ENCODE measurements at places on chromosomes 6 and 20.

- no peak for DNase-seq
These were observed 329.7 kb downstream of the MAFB start for GRCh38 chr20:40359131-40359912.

DNA sequence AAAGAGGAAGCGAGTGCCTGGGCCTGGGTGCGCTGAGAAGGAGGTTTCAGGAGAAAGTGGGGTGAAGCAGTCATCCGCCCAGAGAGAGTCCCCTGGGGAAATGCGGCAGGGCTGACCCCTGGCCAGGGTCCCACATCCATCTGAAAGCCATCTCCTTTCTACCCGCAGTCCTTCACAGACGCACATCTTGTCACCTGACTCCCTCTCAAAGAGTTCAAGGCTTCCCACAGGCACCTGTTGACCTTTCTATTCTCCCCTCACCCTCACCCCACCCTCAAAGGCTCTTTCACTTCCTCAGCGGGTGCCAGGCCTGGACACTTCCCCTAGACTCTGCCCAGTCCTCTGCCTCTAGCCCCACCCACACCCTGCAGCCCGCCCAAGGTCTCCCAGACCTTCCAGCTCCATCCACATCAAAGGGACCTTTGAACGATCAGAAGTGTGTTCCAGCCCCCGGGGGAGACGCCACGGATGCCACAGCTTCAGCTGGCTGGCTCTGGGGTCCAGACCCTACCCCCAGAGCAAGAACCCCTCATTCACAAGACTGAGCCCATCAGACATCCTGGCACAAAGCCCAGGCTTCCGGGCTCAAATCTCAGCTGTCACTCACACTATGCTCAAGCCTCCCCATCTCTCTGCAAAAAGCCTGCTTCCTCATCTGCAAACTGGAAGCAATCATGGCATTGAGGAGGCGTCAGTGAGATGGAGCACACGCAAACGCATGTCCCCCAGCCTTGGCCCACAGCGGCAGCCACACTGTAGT, 2.1 kb downstream of the CTSZ start:
- DNase-seq, result no peak

GRCh38 chr20:25064561-25065071, 6.7 kb upstream of the ACSS1 start:
- DNase-seq, result no peak

DNA sequence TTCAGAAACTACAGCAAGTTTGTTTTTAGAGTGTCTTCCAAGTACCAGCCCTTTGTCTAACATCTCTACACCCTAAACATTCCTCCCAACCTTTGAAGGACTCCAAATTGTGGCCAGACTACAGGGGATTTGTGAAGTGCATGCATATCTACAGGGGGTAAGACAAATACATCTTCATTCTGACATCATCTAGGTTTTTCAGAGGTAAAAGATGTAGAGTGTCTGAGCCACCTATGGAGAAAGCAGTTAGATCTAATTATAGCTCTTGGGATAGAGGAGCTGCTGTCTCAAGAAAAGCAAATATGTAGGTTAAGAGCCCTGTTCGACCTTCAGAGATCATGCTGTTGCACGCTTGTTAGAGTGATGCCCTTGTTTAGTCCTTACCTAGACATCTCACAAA, 617.7 kb upstream of the AGPAT4 start:
- DNase-seq, result no peak

DNA sequence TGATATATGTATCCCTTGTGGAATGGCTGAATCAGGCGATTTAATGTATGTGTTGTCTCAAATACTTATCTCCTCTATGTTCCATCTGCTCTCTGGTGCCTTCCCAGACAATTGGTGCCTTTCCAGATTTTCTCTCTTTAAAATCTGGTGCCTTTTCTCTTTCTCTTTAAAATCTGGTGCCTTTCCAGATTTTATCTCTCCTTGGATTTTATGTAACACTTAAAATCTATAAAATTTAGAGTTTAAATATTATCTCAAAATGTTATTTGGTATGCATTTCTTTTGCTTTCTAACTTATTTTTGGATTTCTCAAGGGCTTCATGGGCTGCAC, 116.3 kb downstream of the KIF13A start:
- no peak for DNase-seq

DNA sequence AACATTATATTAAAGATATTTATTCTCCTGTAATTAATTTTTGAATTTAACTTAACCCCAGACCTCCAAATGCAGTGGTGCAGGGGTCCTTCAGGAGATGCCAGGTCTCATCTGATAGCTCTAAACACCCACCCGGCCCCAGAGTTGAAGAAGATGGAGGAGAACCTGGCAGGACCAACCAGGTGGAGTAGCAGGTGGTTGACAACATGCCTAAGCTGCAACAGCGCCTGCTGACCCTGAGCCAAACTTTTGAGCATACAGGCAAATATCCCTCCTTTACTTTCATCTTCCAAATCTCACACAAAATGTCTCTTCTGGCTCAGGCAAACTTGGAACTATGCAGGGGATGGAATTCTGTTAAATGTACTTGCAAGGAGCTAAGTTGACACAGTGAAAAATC, 145.3 kb upstream of the TCF21 start:
- no peak for DNase-seq

DNA sequence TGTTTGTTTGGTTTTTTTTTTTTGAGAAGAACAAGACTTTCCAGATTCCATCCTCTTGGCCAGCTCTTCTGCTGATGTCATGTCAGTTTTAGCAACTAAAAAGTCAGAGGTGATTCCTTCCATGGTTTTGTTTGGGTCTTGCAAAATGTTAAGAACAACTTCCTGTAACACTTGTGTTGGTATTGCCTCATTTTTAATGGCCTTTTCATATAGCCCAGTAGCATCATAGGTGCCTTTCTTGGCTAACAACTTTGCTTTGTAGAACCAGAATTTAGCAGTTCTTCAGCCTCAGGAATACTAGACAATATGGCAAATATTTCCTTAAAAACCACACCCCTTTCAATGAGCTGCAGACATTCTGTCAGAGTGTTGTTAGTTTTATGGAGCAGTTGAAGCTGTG, 99.5 kb upstream of the SIRPG start:
- peak; percentile 13 for DNase-seq

GRCh38 chr6:56047931-56048540, 172.6 kb upstream of the BMP5 start:
- no peak for DNase-seq

- no peak for DNase-seq
These were observed 16.0 kb downstream of the HTR1B start for GRCh38 chr6:77447254-77447653.

DNA sequence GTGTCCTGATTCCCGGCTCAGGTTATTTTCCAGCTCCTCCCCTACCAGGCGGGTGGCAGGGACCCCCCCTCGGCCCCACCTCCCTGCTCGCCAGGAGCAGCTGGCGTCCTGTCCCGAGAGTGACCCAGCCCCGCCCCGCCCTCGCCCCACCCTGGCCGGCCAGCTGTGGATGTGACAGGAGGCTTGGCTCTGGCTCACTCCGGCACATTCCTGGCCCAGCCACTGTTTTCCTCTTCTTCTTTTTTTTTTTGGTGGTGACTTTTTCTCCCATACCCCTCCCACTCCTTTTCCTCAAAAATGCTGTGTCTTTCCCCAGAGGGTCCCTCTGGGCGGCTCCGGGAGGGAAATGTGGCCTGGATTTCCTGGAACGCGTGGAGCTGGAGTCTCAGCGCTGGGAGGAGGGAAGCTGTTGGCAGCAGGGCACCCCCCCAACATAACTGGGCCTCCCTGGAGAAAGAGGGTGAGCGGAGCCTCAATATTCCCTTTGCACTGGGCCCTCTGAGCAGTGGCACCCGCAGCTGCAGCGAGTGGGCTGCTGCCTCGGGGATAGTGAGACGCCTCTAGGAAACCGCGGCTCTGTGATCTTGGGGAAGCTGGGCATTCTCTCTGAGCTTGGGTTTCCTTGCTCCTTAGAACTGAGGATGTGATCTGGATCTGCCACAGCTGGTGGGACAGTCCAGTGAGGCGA, 28.3 kb upstream of the CSNK2A1 start:
- no peak for DNase-seq

DNA sequence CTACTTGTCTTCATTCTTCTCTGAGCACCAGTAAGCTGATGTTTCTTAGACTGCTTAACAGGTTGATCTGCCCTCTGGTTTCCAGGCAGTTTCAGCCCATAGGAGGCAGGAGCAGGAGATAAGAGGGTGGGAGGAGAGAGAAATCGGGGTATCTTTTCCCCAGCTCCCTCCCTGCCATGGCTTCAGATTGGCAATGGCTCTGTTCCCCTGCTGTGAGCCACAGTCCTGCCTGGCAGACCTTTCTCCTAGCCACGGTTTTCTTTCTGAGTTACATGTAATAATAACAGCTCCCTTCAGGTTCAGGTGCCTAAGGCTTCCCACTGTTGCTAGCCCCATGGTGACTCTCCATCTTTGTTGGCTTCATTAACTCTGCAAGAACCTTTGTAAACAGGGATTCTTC, 115.3 kb downstream of the CD83 start:
- DNase-seq, result no peak

- DNase-seq, result no peak
These were observed 816.4 kb downstream of the EYS start for GRCh38 chr6:64890609-64891008.
